ENCODE measurements at places on chromosomes 6 and 20. TPM values are rescaled to one million over a fixed set of nuclear protein-coding genes. Genes with fewer than 3 reads are reported as not detected.

DNA sequence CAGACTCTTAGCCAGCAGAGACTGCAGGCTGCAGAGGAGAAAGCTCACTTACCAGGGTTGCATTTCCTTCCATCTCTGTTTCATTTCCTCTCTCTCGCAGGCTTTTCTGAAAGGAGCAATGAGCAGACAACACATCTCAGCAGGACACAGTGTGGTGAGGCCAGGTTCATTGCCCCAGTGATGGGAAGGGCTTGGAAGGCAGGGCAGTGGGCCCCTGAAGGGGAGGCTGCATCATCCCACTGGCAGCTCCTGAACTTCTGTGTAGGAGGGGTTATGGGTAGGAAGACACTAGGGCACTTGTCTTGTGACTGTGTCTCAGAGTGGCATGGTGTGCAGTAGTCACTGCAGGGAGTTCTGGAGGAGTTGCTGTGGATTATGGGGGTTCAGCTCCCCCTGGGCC, 246.8 kb downstream of the QKI start:
- DNase-seq = no peak

DNA sequence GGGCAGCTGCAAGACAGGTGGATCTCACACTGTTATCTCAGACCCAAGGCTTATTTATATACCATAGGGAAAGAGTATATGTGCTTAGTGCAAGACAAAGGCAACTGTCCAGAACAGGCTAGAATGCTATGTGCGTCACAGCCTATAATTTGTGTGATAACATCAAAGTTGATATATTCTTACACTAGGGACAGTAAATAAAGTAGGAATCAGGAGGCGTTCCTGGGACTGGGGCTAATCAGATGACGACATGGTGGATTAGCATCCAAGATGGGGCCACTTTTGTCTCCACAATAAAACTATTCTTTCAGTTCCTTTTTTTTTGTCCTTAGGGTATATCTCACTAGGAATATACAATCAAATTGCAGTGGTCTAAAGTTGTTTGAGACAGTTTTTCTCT, 54.9 kb upstream of the IER3 start:
- DNase-seq = peak; percentile 28

- DNase-seq = peak; percentile 69
Observed at GRCh38 chr6:142947714-142948480, 2.9 kb upstream of the HIVEP2 start.

The BPIFA1 gene
- polyA plus RNA-seq = not detected

GRCh38 chr6:26286168-26286877, 78.7 kb upstream of the BTN3A2 start:
- peak; percentile 93 for DNase-seq

DNA sequence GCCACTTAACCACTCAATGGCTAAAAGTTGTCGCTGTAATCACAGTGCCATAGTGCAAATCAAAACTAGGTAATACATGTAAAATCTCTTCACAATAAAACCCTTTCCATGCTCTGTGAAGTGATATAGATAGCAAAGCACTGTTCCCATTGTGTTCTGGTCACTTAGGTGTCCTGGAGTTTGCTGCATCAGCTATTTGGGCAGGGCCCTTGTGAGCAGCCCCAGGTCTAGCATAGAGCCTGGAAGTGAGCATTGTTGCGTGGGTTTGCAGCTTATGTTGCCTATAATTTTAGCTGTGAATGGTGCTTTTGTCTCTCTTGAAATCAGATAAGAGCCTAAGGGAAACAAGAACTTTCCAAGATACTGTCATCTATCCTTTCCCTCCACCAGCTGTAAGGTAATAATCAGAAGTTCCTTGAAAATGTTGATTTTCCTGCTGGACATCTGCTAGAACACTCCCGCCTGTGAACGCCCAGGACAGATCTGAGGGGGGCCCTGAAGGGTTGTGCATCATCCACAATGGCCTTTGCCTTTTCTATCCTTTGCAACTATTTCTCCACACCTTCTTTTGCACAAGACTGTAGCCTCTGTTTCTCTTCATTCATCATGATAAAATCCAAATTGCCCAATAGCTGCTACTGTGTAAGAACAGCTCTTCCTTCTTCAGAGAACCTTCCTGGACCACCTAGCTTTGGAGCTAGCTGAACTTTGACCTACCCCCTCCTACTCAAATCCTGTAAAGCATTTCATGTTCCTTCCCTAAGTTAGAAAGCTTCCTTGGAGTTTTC, 57.0 kb downstream of the TNFAIP3 start:
- DNase-seq = no peak

The SLC32A1 gene
- not detected for polyA plus RNA-seq

The GDAP1L1 gene
- polyA plus RNA-seq = 0.55 TPM

DNA sequence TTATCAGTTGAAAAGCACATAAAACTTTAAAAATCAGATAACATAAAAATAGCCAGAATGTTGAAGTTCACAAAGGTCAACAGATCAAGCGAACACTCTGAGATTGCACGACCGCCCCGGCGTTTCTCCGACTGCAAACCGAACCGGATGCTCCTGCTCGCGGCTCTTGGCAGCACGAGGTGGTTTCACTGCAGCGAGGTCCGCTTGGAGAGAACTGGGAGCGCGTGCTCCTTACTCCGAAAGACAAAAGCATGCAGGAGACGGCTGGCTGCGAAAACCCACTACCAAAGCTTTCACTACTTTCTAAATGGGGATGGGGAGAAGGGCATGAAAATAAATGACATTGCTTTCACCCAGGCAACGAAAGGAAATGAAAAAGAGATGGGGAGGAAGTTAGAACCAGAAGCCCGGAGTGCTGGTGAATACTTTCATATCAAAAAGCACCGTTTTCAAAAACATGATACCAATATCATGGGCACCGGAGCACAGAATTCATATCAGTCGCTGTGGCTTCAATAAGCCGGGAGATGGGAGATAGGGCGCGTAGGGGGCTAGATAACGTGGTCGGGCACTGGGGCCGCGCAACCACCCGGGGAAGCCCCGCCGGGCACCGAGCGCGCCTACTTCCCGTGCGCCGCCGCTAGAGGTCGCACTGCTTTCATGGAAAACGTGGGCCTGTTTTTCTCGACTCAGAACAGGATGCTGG, 8.3 kb upstream of the ANKRD60 start:
- DNase-seq = peak; percentile 58

DNA sequence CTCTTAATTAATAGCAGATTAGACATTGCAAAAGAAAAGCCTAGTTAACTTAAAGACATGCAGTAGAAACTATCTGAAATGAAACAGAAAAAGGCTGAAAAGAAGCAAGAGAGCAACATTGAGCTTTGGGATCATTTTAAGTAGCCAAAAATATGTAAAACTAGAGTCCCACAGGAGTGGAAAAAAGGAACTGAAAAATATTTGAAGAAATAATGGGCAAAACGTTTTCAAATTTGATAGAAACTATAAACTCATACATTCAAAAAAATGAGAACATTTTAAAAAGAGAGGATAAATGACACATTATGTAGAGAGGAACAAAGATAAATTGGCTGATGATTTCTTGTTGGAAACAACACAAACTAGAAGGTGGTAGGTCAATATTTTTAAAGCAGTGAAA, 166.1 kb upstream of the AKAP12 start:
- DNase-seq = no peak

The MCCD1 gene
- polyA plus RNA-seq = not detected

DNA sequence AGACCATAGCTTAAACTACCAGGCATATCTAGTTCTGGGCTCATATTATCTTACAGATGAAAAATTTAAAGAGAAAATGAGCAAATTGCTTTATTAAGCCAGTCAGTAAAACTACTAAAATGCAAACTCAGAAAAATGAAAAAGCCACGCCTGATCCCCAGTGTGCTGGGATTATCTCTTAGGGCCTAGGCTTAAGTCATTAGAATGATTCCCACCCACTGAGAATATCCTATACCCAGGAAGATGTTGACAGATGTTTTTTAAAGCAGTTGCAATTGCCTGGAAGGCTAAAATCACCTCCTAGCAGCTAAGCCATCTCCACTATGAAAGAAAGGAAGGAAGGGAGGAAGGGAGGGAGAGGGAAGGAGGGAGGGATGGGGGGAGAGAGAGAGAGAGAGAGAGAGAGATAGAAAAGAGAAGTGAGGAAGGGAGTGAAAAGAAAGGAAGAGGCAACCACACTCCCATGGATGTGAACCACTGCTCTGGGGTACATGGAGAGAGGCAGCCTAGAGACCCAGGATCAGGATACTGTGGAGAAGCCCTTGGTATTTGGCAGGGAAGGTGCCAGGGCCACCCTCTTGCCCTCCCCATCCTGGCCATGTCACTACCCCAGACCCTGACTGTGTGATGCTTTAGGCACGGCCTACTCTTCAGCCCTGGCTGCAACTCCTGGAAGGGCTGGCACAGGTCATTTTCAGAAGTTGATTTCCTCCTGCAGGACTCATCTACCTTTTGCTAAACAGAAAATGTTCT, 21.9 kb downstream of the NEDD9 start:
- no peak for DNase-seq

GRCh38 chr6:56807326-56807988, 147.4 kb upstream of the BEND6 start:
- DNase-seq = no peak

The RAMACL gene
- 0.40 TPM for polyA plus RNA-seq

- no peak for DNase-seq
Observed at GRCh38 chr20:31837896-31838397, 7.5 kb downstream of the FOXS1 start.

The SLC35F1 gene
- polyA plus RNA-seq = 3.1 TPM

- no peak for DNase-seq
Observed at GRCh38 chr6:13261464-13261994, 66.8 kb downstream of the TBC1D7 start.

- DNase-seq = no peak
Observed at GRCh38 chr6:164163239-164163638, 748.7 kb downstream of the QKI start.

GRCh38 chr20:36277546-36277945, 28.6 kb upstream of the DLGAP4 start:
- no peak for DNase-seq

DNA sequence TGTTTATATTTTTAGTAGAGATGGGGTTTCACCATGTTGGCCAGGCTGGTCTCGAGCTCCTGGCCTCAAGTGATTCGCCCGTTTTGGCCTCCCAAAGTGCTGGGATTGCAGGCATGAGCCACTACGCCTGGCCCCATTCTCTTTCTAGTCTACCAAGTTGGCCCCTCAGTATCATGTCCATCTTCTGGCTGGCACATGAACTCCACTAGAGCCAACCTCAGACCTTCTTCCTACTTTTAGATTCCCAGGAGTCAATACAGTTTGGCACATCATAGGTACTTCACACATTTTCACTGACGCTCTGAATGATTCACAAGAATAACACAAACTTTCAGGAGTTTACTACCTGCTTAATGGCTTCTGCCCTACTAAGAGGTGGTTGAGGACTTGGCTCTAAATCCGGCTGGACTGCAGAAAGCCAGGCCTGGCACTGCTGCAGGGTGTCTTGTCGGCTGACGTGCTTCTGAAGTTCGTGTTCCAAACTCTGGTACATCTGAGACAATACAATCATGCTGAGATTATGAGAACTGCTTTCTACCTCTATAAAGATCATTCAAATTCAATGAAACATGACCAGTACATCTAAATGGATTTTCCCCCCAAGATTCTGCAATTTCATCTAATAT, 293.3 kb downstream of the SYNE1 start:
- DNase-seq = no peak

DNA sequence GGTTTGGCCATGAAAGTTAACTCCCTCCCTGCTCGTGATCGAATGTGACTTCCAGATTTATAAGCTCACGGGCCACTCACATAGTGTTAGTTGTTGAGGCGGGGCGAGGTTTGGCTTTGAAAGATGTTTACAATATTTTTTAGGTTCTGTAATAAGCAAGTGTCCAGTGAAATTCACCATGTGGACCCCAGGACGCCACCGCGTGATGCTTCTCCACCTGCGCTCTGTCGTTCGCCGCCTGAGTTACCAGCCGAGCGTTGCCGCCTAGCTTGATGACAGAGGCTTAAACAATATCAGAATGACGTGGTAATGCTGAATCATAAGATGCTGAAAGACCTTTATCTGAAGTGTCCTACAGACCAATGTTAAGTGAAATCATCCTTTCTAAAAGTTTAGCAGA, 241.0 kb downstream of the MYLK4 start:
- peak; percentile 80 for DNase-seq

GRCh38 chr20:9392892-9393857, 121.2 kb upstream of the LAMP5 start:
- DNase-seq = peak; percentile 65

The GOPC gene
- polyA plus RNA-seq = 86.1 TPM

GRCh38 chr6:10838794-10839333, 525 bp upstream of the MAK start:
- DNase-seq = no peak

The ADGRF5 gene
- 92.2 TPM for polyA plus RNA-seq

The GRIK2 gene
- 0.77 TPM for polyA plus RNA-seq

The NINL gene
- polyA plus RNA-seq = 56.0 TPM

DNA sequence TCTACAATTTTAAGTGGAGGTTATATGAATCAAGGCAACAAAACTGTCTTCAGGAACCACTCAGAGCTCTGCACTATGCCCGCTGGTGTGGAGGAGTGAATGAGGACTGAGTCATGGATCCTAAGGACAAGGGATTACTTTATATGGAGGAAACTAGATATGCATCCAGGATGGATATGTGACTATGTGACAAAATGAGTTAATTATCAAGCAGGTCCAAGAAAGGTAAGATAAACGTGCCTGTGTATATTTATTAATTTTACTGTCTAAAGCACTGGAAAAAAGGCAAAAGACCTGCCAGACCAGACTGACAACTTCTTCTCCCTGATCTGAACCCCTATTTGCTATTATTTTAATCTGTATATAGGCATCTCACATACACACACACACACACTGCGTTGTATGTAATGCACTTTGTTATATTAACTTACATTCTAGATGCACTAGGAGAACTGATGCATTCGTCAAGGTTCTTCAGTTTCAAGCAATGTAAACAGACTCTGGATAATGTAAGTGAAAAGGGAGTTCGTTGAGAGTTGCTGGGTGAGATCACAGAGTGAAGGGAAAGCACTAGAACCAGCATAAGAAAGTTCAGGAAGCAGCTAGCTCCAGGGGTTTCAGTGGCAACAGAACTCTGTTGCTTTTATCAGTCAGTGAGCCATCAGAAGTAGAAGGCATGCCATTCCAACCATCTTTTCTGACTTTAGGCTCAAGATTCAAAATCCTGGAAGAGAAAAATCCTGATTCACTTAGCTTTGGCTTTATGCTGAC, 26.4 kb upstream of the ADGRG6 start:
- DNase-seq = no peak

The RBM24 gene
- 4.9 TPM for polyA plus RNA-seq

- no peak for DNase-seq
Observed at GRCh38 chr6:161884782-161885181, 610.9 kb upstream of the AGPAT4 start.

DNA sequence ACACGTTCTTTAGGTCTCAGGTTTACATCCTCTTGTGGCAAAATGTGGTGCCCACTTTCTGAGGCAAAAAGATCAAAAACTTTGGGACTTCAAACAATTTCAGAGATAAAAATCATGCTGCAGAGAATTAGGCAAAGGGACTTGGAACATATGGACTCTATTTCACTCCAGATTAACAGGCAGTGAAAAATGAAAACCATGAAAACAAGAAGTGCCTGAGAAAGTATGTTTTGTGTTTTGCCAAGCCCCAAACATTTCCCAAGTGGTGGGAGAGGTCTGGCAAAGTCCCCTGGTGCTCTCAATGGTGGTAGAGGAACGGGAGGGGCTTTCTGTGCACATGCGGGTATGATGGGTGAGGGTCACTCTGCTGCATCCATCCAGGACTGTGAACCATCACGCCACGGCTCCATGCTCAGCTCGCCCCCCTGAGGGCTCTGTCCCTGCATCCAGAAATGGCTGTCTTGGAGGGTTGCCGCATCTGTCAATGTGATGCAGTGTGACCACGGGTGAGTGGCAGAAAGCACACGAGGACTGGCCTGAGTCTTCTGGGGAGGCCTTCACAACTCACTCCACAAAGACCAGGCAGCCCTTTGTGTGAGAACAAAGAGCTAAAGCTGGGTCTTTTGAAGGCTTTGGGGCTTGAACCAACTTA, 43.2 kb upstream of the TBC1D7 start:
- no peak for DNase-seq

The BTNL2 gene
- 1.7 TPM for polyA plus RNA-seq

The TAF4 gene
- polyA plus RNA-seq = 14.8 TPM

Measured in right lung (tissue), 10 donors.